ENCODE measurements at places on chromosomes 7 and 10.

GRCh38 chr10:30493609-30494530, 59.9 kb downstream of the MAP3K8 start:
- no peak for DNase-seq

DNA sequence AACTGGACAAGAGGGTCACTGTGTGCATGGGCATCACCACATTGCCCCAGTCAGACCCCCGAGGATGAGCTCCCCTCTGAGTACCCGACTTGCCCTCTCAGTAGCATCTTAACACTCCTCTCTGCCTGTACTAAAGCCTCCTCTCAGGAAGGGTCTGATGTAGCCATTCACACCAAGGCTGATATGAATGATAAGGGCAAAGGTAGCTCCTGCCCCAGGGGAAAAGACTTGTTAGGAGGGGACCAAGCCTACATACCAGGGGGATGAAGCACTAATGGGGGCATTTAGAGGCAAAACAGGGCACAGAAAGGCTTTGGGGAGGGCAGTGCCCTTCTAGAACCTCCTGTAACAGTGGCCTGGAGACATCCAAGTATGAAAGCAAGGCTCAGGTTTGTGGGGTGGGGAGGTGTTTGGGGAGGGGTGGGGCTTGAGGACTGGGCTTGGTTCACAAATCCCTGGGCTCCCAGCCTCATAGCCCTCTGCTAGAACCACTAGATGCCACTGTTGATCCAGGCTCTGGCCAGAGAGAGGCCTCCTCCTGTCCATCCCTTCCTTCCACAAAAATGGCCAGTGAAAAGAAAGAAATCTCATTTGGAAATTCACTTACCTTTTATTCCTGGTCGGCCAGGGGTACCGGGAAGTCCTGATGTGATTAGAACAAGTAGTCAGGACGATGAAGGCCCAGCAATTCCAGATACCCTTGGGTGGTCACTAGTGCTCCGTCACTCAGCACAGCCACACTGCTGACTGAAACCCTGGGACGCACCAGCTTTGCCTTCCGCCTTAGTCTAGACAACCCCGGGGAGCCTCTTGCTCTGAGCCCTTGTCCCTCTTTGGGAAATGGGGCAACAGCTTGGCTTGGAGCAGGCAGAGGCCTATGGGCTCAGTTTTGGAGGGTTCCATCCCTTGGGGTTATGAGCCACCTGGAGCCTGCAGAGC, 40.3 kb downstream of the COL17A1 start:
- no peak for DNase-seq

DNA sequence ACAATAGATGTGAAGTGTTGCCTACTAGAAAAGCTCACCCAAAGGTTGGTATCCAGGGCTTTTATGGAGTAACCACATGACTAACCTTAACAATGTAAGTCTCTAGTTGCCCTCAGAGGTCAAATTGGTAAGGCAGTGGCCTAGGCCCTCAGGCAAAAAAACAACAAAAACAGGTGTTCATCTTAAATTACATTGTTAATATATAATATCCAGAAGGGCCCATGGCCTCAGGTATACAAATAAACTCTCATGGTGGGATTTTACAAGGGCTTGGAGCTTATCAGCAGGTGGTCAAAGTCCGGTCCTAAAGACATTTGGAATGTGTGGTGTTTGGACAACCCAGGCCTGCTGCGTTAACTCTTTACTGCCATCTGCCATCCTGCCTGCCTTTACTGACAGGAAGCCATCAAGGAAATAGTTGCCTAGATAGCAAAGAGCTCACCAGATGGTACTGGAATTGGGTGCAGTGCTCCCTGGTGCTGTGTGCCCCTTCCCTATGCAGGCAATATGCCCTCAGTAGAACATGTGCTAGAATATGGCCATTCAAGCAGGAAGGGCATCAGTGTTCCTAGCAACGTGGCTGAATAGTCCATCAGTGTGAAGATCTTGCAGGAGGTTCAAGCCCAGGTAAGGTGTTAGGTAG, 36.2 kb downstream of the TOMM7 start:
- no peak for DNase-seq

DNA sequence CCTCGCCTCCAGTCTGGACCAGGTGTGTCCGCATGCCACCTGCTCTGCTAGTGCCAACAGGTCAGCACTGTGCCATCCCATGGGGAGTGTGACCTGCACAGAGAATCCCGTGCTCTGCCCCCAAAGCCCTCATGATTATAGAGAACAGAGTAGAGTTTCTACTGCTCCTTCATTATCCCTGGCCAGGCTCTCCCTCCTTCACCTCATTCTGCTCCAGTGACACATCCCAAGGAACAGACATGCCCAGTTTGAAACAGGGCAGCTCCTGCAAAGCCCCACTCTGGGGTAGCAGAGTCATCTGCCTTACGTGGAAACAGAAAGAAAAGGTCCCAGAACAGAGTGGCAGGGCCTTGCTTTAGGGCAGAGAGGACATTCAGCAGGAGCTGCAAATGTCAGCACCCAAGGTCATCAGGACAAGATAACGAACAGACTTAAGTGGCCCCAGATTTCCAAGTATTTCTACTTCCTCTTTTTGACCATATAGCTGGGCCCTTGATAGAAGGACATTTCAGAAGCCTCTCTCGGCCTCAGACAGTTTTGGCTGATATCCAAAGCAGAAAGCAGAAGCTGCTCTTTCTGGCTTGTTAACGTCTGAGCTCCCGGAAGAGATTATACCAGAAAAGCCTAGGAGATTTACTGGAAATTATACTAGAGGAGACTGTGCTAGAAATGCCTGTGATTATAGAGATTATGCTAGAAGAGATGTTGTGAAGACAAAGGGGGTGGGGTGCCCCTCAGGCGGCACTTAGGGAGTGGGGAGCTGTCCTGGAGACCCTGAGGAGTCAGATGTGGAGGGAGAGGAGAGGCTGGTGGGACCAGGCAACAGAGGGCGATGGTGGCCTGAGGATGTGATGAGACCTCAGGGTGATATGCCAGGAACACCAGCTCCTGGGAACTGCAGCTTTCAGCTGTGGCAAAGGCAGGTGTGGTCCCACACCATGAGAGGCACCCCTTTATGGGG, 12.6 kb downstream of the TMEM176B start:
- DNase-seq: no peak

DNA sequence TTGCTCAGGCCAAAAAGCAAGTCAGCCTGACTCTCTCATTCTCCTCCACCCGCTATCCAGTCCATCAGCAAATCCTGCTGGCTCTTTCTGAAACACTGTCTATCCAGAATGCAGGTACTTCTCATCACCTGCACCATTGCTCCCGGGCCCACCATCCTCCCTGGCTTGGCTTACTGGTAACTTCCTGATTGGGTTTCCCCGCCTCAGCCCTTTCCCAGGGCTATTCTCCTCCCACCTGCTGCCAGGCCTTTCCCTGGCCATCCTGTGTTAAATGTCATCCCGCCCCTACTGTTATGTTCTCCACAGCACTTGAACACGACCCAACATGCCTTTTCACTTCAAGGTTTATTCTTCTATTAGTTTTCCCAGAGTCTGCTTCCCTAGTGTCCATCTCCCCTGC, 124.0 kb downstream of the CNNM2 start:
- DNase-seq: no peak

- DNase-seq: peak; percentile 96
These were observed 46.3 kb downstream of the PDK4 start for GRCh38 chr7:95549818-95550529.

DNA sequence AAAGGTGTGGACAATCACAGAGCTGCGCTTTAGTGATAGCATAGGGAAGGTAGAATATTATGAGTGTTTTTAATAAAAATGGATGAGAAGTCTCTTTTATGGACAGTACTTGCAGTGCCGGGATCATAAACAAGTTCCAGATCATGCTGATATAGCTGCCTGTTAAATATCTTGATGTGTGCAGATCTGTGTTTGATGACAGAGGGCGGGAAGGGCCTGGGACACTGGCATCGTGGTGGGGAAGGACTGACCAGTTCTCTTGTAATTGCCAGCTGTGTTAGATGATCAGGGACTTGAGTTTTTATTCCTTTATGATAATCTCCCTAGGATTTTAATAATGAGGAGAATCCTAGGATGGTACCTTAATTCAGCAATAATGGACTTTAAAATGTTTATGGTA, 14.6 kb downstream of the SND1 start:
- DNase-seq: no peak

DNA sequence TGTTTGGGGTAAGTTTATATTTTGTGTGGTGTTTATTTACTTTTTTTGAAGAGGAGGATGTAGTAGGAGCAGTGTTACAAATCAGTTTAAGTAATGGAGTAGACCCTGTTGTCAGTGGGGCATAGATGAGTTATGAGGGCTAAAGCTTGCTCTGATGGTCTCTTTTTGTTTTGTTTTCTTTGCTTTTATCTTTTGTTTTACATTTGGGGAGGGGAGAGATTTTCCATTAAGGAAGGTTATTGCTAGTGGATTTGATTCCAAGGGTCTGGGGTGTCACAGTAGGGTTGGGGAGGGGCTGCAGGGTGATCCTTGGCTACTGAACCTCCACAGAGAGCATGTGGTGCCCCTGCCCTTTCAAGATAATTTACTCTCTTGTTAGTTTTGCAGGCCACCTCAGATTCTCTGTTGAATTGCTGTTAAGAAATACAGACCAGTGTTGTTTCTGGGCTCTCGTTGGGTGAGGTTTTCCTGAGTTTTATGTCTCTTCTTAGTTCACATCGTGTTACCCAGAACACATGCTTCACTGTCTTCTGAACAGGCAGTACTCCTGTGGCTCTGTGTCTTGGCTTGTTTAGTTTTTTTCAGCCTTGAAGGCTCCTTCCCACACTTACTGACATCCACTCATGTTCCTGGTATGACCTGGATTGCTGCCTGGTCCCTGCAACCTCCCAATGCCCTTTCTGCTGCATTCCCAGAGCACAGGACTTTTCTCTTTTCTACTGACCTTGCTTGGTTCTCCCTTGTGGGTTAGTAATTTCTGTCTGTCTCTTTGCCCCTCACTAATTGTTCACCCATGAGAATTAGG, 4.2 kb downstream of the KIFBP start:
- DNase-seq: peak; percentile 34

DNA sequence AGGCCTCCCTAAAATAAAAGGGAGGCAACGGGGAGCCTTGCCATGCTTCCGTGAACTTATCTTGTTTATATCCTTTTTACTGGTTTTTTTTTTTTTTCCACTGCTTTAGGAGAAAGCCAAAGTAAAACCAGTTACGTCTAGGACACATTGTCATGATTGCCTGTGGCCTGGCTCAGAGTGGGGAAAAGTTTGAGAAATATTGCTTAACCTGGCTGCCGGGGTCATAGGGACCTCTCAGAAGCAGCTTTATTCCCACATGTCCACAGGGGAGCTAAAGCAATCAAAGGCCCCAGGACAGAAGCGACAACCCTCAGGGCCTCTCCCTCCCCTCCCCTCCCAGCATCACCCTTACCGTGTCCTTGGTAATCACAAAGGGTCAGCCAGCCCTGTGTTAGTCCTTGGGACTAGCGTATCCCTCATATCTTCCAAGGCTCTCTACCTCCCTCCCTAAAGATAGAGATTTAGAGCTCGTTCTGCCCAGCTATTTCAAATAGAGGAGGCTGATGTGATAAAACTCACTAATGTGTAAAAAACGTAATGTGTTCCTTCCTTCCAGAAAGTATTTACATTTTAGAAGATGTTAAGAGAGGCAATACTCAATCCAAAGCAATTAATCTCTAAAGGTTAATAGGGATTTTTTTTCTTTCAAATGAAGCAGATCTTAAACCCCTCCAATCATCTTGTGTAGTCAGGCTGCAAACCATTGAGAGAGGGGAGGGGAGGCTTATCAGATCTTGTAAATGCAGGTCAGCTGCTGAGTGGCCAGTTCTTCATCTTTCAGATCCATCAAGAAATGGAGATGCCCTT, 64.8 kb upstream of the PRKAR2B start:
- DNase-seq: no peak

GRCh38 chr7:65892835-65893234, 20.0 kb downstream of the VKORC1L1 start:
- no peak for DNase-seq

DNA sequence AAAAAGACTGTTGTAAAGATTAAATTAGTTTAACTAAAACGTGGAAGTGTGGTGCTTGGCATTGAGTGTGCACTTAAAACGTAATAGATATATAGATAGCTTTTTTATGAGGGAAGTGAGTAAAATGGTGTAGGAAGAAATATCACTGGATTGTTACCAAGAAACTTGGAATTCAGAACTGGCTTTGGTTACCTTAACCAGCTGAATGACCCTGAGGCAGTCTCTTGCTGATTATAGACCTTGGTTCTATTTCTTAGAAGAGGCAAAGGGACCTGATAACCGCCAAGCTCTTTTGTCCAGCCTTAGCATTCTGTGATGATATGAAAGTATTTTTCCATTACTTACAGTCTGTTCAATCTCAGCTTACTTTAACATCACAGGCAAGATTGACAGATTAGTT, 3.8 kb downstream of the REEP3 start:
- DNase-seq: no peak

DNA sequence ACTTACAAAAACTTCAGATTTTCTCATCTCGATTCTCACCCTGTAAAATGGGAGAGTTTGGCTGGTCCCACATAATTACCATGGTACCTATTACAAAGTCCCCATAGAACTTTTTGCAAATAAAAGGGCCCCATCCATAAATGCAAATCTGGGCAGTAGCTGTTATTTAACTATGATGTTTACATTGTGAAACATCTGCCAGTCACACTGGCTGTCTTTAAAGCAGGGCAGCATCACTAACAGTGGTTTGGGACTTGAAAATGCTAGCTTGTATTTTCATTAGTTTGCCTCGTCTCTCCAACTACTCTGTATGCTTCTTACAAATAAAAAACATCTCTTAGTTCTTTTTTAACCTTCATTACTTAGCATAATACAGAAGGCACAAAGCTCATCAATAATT, 240.7 kb downstream of the FZD1 start:
- DNase-seq: no peak

Data from kidney epithelial cell (primary cell).